Renal pelvis (tissue), 12 donors: ENCODE measurements at places on chromosomes 4 and X.

DNA sequence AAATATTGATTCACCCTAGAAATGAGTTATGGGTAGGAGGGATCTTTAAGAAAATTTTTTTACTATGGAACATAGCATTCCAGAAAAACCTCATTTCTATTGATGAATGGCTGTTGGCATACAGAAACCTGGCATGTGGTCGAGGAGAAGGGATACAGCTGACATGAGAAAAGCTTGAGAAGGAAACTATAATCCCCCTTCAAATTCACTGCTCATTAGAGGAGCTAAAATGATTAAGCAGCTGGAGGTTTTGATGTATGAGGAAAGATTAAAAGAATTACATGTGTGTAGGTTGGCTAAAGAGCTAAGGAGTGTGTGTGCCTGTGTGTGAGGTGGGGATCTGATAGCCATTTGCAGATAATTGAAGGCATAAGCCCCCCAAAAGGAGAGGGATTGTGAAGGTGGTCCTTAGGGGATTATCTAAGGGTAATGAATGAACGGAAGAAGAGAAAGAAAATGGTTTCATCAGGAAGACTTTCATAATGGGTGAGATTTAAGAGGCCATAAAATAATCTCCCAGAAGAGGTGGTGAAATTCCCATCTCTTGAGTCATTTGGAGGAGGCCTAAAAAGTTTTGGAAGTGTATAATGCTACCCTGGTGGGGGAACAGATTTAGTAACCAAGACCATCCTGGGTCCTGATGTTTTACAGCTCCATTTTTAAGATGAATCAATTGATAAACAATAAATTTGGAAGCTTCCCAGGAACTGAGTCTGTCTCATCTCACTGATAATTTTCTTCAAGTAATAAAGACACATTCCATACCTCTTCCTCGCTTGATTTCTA is 272.0 kb upstream of the HAND2 start:
- DNase-seq, result no peak

DNA sequence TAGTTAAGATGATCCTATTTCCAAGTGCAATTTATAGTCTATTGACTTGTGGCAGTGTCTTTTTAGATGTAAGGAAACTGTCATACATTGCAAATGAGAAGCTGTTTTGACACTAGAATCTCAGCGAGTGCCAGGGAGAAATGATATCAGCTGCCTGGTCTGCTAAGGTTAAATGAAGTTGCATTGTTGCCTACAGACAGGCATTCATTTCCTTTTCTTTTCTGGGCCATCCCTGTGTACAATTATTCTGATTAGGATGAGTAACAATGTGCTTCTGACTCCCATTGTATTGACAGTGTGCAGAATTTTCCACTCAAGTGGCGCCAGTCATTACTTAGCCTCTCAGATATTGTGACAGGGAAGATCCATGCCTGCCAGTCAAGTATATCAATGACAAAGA is 231.2 kb downstream of the GPAT3 start:
- DNase-seq, result no peak

GRCh38 chr4:174222266-174222872 is 61.1 kb downstream of the FBXO8 start:
- DNase-seq, result no peak

DNA sequence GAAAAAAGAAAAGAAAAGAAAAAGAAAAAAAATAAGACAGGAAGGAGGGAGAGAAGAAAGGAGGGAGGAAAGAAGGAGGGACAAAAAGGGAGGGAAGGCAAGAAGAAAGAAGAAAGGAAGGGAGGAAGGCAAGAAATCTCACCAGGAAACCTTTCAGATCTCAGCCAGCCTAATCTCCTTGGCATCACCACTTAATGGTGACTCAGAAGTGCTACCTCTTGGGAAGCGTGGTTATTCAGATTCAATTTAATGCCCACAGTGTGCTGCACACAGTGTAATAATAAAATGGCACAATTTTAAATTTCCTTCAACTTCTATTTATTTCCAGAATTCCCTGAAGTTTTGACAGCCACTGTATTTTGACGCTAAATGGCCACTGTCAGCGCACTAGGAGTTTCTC is 50.3 kb downstream of the DKK2 start:
- DNase-seq, result no peak

GRCh38 chrX:138925330-138925729 is 213.8 kb upstream of the FGF13 start:
- DNase-seq, result no peak

DNA sequence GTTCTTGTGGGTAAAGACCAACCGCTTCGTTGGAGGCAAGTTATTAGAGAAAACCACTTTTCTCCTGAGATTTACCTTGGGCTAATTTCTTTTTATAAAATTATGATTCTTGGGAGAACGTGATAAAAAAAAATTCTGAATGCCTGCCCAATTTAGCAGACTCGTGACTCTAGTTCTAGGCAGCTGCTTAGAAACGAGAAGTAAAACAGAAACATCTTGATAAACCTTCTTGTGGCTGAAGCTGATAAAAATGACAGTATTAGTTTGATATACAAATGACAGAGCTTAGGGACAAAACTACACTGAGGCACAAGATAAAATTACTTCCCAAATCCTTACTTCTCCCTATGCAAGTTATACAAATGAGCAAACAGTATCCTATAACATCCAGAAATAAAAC is 458.9 kb upstream of the TEX13C start:
- no peak for DNase-seq

- no peak for DNase-seq
These were observed 63.4 kb downstream of the NFKB1 start for GRCh38 chr4:102564399-102565059.

DNA sequence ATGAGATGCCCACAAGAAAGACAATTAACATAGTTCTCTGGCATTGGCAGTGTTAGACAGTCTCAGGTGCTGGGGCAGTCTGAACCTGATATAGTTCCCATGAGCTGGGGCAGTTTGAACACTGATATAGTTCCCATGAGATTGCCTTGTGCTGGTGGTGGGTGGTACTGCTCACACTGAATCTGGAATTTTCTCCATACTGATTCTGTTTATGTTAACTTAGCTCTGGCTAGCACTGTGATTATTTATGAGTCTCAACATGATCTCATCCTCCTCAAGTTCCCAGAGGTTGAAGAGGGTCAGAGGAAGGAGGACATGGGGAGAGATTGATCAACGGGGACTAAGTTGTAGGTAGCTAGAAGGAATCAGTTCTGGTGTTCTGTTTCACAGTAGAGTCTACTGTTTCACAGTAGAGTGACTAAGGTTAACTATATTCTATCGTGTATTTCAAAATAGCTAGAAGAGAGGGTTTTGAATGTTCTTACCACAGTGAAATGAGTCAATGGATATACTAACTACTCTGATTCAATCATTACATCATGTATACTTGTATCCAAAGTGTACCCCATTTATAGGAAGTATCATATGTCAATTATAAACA is 379.9 kb downstream of the ADAM29 start:
- peak; percentile 19 for DNase-seq

DNA sequence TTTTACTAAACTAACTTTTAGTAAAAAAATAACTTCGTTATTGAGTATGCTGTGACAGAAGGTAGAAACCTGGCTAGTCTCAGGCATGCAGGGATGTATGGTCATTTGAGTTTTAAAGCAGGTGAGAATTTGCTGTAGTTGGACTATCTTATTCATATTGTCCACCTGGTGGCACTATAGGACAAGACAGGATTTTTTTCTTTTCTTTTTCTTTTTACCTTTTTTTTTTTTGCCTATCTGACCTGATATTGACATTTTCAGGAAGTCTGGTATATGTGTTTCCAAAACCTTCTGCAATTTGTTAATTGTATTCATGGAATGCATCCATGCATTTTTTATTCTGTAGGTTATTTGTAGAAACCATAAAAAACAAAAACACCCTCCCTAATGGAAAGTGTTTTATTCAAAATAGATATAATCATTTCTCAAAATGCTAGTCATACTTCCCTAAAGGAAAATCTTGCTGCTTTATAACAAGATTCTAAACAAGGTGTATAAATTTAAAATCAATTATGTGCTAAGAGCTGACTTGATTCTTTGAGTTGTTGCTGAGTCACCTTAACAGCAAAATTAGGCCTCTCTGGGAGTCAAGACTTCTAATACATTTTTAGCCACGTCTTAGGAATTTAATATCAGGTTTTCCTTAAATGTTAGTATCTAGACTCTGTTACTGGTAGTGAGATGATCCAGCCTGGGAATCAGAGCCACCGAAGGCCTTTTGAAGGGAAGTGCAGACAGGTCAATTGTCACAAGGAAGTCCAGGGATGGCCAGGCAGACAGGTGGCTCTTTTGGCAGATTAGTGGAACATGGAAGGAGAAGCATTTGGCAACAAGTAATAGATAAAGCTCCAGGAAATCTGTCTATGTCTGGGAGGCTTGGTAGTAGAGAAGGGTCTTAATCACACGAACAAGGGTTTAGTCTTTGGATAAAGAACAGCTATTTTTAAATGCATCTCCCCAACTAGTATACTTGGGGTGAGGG is 201.3 kb upstream of the GNPDA2 start:
- peak; percentile 54 for DNase-seq

DNA sequence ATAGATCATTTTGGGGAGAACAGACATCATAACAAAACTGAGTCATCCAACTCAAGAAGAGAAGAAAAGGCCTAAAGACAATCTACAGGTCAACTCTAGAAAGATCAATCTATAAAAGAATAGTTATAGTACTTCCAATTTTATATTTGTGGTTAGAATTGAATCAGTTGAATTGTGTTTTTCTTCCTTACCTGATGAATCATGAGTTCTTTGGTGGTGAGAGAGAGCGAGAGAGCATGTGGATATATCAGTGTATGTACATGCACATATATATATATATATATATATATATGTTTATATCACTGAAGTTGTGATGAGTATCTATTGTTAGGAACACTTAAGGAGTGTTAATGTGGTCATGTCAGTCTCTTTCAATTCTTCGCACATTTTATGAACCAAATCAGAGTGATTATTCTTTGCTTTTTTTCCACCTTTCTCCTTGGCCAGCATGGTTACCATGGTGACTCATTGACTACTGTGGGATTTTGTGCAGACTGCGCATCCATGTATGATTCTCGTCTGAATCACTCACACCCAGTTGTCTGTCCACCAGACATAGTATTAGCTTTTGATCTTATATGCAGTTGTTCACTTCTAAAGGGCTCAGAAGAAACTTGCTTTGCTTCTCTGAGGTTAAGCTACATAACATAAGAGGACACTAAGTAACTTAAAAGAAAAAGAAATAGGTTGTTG is 90.4 kb upstream of the RAB40AL start:
- DNase-seq, result no peak

GRCh38 chrX:102966701-102967100 is 29.6 kb downstream of the RAB40AL start:
- no peak for DNase-seq

GRCh38 chr4:38161208-38162113 is 201.3 kb downstream of the PTTG2 start:
- DNase-seq, result no peak

DNA sequence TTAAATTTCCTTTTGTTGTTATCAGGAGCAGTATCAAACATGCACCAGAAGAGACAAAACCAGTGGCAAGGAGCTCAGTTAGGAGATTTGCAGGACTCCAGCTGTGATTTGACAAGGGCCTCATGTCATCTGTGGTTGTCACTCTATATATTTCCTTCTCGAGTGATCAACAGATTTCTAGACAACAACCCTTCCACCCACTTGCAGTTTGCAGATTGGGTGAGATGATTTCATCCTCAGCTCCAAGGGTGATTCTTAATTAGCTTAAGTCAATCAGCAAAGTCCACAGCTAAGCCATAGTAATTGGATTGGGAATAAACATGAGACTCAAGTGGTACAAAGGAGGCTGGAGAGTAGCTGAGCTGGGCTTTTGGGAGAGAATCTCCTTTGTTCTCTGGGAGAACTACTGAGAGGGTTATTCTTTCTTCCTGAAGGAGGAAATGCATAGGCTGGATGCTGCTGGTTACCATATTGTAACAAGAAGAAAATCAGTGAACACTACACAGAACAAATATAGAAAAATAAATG is 192.8 kb downstream of the PPARGC1A start:
- DNase-seq, result no peak

DNA sequence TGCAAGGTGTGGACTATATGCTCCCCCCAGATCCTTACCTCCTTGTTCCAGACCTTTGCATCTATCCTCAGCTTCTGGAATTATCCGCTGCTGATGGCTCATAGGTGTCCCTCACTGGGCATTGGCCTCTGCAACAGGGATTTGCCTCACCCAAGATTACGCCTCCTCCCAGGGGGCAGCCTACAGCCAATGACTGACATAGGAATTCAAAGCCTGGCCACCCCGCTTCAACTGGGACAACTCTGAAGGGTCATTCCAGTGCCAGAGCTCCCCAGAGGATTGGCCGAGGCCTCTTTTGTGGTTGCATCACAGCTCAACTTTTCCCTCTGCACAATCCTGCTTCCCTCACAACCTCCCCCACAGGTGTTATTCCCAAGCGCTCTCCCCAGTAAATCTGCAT is 5.0 kb downstream of the SYN1 start:
- no peak for DNase-seq

DNA sequence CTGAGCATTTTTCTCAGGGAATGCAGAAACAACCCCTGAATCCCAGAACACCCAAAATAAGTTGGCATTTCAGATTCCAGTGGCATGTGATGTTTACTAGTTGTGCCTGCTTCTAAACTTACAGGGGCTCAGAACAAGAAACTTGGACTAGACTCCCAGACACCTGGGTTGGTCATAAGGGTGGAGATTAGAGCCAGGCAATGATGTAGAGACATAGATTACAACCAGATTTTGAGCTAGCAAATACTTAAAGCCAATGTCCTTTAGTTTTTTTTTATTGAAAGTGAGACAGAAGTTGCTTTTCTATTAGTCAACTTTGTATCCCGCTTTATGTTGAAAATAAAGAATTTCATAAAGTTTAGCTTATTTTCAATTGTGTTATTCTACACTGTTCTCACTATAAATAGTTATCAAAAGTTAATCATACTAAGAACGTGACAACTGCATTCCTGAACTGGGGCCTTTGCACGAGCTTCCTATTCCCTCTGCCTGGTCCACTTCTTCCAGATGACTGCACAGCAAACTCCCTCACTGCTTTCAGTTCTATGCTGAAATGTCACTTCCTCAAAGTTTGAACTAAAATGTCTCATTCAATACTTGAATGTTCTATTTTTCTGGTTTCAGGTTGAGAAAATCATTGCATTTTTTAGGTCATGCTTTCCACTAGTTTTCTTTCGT is 224.7 kb upstream of the PPP1R2C start:
- DNase-seq, result no peak
